ENCODE measurements at places on chromosomes 3 and 15.

DNA sequence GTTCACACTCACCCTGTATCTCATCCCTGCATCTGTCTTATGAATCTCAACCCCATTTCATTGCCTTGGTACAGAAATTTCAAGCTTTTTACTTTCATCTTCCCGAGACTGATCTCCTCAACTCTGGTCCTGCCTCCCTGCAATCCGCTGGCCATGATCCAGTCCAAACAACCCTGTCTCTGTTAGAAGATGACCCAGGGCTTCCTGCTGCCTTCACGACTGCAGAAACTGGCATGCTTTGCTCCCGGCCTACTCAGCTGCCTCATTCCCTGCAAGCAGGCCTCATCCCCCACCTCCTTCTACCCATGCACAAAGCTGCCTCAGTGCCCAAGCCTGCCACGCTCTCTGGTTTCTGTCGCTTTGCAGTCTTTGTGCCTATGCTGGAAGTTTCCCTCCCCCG, 12.4 kb downstream of the HES1 start:
- no peak for DNase-seq

DNA sequence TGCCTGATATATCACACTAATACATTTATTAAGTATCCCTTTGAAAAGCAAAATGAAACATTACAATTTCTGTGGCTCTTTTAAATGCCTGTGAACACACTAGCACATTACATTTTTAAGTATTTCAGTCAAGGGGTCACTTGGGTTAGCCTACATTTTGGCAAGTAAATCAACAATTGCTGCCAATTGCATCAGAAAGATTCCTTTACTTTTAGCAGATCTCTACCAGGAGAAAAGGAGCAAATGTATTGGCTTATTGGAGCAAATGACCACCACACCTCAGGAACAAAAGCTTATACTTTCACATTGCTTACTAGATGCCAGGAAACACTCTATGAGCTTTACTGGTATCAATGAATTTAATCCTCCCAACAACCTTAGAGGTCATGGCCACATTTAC, 947.1 kb downstream of the FHIT start:
- no peak for DNase-seq

GRCh38 chr3:118754406-118755252, 280.0 kb downstream of the IGSF11 start:
- DNase-seq, result no peak

DNA sequence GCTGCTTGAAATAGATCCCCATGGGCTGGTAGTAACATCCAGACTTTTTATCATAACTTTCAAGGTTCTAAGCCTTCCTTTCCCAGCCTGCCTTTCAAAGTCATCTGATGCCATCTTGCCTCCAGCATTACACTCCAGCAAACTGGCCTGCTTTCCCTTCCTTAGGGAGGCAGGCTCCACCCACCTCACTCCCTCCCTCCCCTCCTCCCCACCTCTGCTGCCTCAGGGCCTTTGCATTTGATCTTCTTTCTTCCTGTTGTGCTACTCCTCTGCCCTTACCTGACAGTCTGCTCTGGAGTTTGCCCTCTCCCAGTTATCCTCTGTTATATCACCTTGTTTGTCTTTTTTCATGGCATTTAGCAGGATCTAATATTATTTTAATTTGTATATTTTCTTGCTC, 319.5 kb downstream of the KCNH8 start:
- no peak for DNase-seq

DNA sequence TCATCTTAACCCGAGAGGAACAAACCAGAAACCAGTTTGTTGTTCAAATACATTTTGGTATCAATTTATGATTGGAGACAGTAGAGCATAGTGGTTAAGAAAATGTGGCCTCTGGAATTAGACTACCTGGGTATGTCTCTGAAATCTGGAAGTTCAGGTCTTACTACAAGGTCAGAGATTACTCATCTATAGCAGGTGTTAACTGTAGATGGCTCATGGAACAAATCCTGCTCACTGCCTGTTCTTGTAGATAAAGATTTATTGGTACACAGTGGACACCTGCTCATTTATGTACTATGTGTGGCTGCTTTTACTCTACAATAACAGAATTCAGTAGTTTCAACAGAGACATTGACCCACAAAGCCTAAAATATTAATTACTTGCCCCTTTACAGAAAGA, 413.3 kb downstream of the CNTN6 start:
- no peak for DNase-seq

- DNase-seq, result no peak
Measured at GRCh38 chr3:12046406-12046805, 42.2 kb downstream of the SYN2 start.

DNA sequence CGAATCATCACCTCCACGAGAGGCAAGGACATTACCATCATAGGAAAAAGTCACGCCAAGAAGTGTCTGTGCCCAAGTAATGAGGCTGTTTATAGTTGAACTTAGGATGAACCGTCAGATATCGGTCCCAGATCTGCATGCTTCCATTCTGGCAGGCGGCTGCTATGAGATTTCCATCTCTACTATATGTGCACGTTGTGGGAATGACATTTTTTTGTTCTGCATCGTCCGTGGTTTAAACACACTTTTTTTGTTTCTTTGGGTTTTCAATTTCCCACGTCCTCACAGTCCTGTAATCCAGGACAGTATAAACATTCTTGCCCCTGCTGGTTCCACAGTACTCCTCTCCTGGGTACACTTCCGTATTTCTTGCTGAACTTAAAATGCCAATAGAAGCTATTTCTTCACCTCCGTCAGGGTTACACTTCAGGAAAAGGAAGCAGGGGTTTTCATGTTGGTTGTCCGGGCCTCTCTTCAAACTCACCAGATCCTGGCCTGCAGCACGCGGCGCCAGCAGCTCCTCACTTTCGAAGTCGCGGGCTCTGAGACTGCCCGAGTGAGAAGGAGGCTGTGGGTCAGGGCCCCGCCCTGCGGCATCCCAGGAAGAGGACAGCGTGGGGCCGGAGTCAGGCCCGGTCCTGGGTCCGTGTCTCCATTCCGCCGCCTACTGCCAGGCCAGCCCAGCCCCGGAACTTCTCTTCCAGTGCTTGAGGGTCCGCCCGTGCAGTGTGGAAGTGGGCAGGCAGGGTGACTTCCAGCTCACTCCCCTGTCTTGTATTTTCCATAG, 9.8 kb upstream of the TM4SF4 start:
- no peak for DNase-seq

GRCh38 chr3:106006571-106006970, 137.8 kb upstream of the CBLB start:
- DNase-seq, result no peak

DNA sequence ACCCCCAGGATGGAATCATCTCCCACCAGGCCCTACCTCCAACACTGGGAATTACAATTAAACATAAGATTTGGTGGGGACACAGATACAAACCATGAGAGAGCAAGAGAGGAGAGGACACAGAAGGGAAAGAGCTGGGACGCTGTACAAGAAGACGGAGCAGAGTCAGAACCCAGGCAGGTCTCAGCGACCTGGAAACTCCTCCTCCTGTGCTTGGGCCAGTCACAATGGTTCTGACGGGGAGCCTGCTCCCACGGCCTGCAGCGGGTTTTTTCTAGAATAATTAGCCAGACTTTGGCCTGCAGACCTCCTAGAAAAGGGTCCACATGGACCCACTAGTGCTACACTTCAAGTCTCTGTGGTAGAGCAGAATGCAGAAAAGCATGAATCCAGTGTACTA, 5.6 kb downstream of the SLC12A8 start:
- DNase-seq, result no peak

GRCh38 chr3:154193000-154193615, 71.9 kb downstream of the ARHGEF26 start:
- no peak for DNase-seq

- DNase-seq, result peak; percentile 64
Measured at GRCh38 chr15:89129123-89129815, 41.0 kb downstream of the ABHD2 start.

DNA sequence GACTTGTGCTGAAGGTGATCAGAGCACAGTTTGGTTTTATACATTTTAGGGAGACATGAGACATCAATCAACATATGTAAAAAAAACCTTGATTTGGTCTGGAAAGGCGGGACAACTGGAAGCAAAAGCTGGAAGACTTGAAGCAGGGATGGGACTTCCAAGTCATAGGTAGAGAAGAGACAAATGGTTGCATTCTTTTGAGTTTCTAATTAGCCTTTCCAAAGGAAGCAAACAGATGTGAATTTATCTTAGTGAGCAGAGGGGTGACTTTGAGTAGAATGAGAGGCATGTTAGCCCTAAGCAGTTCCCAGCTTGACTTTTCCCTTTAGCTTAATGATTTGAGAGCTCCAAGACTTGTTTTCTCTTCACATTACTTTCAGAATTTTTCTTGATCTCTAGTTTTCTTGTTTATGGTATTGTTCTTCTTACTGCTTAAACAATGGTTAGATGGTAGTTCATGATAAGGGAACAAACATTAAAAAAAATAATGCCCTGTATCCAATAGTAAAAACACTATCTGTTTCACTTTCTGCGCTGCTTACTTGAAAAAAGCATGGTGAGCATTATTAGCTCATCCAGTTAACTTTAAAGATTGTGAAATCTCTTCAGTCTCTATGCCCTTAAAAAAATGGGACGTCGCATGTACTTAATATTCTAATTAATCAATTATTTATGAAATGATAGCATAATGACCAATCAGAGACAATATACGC, 48.5 kb upstream of the BCHE start:
- no peak for DNase-seq

DNA sequence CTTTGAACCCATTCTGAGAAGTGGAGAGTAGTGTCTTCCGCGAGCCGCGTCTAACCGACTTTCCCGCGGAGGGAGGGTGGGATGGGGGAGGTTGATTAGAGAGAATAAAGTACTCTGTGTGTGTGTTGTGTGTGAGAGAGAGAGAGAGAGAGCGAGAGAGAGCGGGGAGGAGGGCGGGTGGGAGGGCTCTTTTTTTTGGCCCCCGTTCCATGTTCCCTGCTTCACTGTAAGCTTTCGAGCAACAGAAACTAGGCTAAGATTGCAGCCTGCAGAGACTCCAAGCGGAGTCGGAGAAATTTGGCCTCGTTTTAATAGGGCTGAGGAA, 1.6 kb upstream of the MEIS2 start:
- DNase-seq, result no peak

- DNase-seq, result no peak
Measured at GRCh38 chr3:179263134-179263533, 12.2 kb upstream of the KCNMB3 start.

- DNase-seq, result peak; percentile 48
Measured at GRCh38 chr15:61835496-61836106, 224.6 kb downstream of the VPS13C start.

DNA sequence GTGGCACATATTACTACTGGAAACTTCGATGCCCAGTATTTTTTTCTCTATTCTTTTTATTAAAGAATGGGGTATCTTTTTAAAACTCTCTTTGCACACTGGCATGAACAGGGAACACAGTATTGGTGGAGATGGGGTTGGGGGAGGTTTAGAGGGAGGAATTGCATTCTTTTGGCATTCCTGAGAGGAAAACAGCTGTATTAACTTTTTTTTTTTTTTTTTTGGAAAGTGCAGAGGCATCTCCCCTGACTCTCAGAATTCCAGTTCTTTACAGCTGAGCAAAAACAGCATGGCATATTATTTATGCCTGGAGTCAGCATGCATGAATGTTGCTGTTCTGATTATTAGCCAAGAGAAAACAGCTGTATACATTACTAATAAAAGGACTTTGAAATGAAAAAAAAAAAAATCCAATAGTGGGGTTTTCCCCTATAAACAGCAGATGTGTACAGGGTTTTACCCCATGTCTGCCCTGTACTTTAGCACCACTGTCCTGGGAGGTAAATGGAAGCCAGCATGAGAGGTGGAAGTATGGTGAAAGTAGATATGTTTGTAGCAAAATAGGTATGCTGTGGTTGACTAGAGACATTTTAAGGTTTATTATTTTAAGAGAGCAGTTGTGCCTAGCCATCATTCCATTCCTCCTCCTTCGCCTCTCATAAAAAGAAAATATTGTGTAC, 132.2 kb downstream of the FNDC3B start:
- no peak for DNase-seq

DNA sequence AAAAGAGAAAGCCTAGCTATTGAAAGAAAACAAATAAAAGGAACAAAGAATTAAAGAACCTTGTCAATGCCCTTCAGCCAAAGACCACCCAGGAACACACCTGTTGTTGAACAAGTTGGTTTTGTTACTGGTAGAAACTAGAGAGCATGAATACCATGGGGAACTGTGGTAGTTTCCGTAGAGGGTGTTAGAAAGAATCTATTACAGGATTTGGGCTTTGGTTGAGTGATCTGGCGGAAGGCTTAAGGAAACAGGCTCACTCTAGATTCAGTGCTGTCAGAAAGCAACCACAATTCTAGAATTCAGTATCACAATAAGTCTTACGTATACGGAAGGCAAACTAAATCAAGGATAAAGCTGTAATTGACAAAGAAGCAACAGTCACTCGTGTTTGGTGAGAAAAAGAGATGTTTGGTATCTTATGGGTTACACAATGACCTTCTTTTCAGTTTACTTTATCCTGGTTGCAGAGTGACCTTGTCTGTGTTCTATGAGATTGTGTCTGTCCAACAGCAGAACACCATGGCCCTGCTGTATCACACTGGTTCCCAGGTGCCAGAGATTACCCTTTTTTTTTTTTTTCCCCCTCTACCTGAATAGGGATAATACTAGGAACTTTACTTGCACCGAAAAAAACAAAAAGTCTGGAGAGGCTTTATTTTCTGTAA, 265.9 kb downstream of the SHQ1 start:
- DNase-seq, result no peak

- no peak for DNase-seq
Measured at GRCh38 chr3:142645236-142645793, 49.1 kb downstream of the PLS1 start.

GRCh38 chr3:80733522-80734176, 965.9 kb upstream of the ROBO1 start:
- peak; percentile 50 for DNase-seq

GRCh38 chr3:136919799-136920580, 37.8 kb upstream of the IL20RB start:
- no peak for DNase-seq

- no peak for DNase-seq
Measured at GRCh38 chr3:181613191-181613590, 98.5 kb upstream of the SOX2 start.

- no peak for DNase-seq
Measured at GRCh38 chr3:128285967-128286321, 132.7 kb downstream of the EEFSEC start.

DNA sequence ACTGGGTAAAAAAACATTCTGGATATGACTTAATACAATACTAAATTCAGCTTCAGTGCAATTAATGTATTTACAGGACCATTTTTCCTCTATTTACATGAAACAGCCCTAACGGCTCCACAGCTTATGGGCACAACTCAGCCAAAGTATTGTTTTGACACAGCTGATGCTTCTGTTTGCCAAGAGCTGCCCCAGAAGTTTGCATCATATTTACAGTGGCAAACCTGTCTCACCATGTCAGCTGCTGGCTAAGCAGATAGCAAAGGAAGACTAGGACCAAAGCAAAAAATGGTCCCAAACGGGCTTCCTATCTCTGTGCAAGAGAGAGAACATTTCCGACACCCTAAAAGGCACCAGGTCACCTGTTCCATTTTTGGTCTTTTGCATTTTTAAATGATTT, 94.5 kb downstream of the ADAMTS9 start:
- no peak for DNase-seq

GRCh38 chr3:89912031-89912430, 804.6 kb downstream of the EPHA3 start:
- no peak for DNase-seq

Measured in hematopoietic multipotent progenitor cell treated with erythropoietin and hydrocortisone succinate and interleukin-3 and kit ligand, for 8 days (in vitro differentiated cells).